Activated naive CD4-positive, alpha-beta T cell treated with anti-CD3 and anti-CD28 coated beads for 36 hours (primary cell): ENCODE measurements at places on chromosomes 3 and 15. TPM values are rescaled to one million over a fixed set of nuclear protein-coding genes. Genes with fewer than 3 reads are reported as not detected.

GRCh38 chr3:195172039-195172684 lies 98.8 kb downstream of the XXYLT1 start:
- H3K27ac ChIP-seq: no peak overlapping the region
- H3K27me3 ChIP-seq: no peaks in the 10 kb centered on the region
- no peak overlapping the region for H3K4me3 ChIP-seq
- DNase-seq: no peak
- peaks cover 5% of the 10 kb centered on the region for H3K36me3 ChIP-seq

DNA sequence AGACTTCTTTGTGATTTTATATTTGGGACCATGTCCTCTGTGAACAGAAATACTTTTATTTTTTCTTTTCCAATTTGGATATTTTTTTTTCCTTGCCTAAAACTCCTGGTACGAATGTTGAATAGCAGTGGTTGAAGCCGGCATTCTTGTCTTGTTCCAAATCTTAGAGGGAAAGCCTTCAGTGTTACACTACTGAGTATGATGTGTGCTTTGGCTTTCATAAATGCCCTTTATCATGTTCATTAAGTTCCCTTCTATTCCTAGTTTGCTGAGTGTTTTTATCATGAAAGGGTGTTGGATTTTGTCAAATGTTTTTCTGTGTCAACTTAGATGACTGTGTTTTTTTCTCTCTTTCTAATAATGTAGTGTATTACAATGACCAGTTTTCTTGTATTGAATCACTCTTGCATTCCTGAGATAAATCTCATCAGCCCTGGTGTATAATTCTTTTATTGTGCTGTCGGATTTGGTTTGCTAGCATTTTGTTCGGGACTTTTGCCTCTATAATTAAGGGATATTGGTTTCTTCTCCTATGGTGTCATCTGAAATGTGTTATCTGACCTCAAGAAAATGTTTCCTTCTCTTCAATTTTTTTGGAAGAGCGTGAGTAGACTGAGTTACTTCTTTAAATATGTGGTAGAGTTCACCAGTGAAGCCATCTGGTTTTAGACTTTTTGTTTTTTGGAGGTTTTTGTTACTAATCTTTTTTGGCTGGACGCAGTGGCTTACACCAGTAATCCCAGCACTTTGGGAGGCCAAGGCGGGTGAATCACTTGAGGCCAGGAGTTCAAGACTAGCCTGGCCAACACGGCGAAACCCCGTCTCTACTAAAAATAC lies 33.3 kb downstream of the MAP1A start:
- no peak overlapping the region for H3K27ac ChIP-seq
- H3K36me3 ChIP-seq: peaks cover 13% of the 10 kb centered on the region
- no peak overlapping the region for H3K4me3 ChIP-seq
- H3K4me1 ChIP-seq: no peaks in the 10 kb centered on the region
- no peaks in the 10 kb centered on the region for H3K27me3 ChIP-seq

Gene SCAP
- 31.6 TPM for total RNA-seq

DNA sequence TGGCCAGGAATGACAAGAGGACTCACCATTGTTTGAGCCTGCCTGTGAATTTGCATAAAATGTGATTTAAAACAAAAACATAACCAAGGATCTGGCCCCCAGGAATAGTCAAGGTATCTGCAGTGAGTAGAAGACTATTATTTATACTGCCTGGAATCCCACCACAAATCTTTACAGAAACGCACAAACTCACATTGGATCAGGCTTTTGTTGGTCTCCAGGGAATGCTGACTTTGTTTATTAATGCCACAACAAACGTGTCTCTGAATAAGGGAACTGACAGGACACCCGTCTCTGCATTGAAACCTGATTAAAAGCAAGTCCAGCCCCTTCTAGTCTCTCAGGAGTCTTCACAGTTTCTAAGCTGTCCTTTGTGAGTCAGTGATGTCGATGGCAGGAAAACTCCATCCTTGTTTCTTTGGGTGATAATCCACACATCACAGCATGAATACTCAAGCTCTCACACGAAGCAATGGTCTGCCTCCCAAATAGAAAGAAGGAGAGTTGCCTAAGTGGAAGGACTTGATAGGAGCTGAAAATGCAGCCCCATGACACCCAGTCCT lies 37.7 kb downstream of the CLDN18 start:
- H3K27me3 ChIP-seq: peaks cover 22% of the 10 kb centered on the region
- no peak overlapping the region for H3K27ac ChIP-seq
- no peaks in the 10 kb centered on the region for H3K36me3 ChIP-seq
- no peak overlapping the region for H3K4me3 ChIP-seq
- no peak for DNase-seq

DNA sequence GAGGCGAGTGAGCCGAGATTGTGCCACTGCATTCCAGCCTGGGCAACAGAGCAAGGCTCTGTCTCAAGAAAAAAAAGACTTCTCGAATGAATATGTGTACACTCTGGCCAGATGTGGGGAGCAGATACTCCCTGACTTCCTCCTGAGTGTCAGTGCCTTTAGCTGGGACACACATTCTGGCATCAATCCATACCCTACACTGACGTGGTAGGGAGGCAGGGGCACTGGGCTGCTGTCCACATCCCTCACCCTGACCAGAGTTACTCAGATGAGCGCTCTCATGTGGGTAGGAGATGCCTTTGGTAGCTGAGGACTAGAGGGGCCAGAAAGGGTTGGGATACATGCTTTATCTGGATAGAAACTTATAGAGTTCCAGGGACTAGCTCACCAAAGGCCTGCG lies 15.6 kb downstream of the LIMD1 start:
- DNase-seq: no peak
- H3K4me1 ChIP-seq: peaks cover 36% of the 10 kb centered on the region
- H3K27me3 ChIP-seq: no peaks in the 10 kb centered on the region
- no peak overlapping the region for H3K4me3 ChIP-seq
- H3K36me3 ChIP-seq: peaks cover 3% of the 10 kb centered on the region

GRCh38 chr3:158562674-158563073 lies 8.3 kb upstream of the MLF1 start:
- H3K4me1 ChIP-seq: no peaks in the 10 kb centered on the region
- H3K4me3 ChIP-seq: no peak overlapping the region
- H3K27ac ChIP-seq: no peak overlapping the region

- no peak for DNase-seq
- H3K4me1 ChIP-seq: peaks cover 4% of the 10 kb centered on the region
- H3K27me3 ChIP-seq: peaks cover 16% of the 10 kb centered on the region
- H3K36me3 ChIP-seq: peaks cover 2% of the 10 kb centered on the region
- no peak overlapping the region for H3K27ac ChIP-seq
Observed at GRCh38 chr3:79018671-79019136, 749.1 kb downstream of the ROBO1 start.

GRCh38 chr3:139529662-139530061 lies 9.9 kb downstream of the RBP1 start:
- no peaks in the 10 kb centered on the region for H3K27me3 ChIP-seq
- no peaks in the 10 kb centered on the region for H3K4me1 ChIP-seq
- no peak for DNase-seq
- H3K4me3 ChIP-seq: no peak overlapping the region
- H3K27ac ChIP-seq: no peak overlapping the region

Gene BNC1
- total RNA-seq: not detected

DNA sequence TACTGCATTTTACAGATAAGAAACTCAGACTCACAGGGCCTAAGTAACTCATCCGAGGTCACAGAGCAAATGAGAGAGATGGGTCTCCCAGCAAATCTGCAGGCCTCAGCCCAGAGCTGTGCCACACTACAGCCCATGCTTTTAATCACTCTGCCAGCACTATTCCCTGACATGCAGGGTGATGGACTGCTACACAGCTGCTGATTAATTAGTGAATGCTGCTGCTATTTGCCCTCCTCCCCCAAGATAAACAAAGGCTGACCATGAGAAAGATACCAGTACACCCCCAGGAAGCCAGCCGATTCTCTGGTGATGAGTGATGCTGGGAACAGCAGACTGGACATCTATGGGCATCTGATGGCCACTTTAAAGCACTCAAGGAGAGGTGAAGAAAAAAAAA lies 39.3 kb downstream of the RFTN1 start:
- H3K27me3 ChIP-seq: no peaks in the 10 kb centered on the region
- H3K4me1 ChIP-seq: peaks cover 47% of the 10 kb centered on the region
- DNase-seq: no peak
- H3K27ac ChIP-seq: no peak overlapping the region
- no peak overlapping the region for H3K4me3 ChIP-seq

- peaks cover 41% of the 10 kb centered on the region for H3K4me1 ChIP-seq
- peaks cover 70% of the 10 kb centered on the region for H3K27me3 ChIP-seq
- H3K27ac ChIP-seq: no peak overlapping the region
- no peak for DNase-seq
- no peaks in the 10 kb centered on the region for H3K36me3 ChIP-seq
Observed at GRCh38 chr3:128488636-128488990, 4.4 kb downstream of the GATA2 start.

Gene LIPC
- total RNA-seq: 0.47 TPM

- H3K4me1 ChIP-seq: peaks cover 3% of the 10 kb centered on the region
- H3K36me3 ChIP-seq: no peaks in the 10 kb centered on the region
- no peak overlapping the region for H3K4me3 ChIP-seq
- DNase-seq: no peak
- H3K27me3 ChIP-seq: no peaks in the 10 kb centered on the region
Observed at GRCh38 chr3:51522273-51522962, 16.1 kb upstream of the RAD54L2 start.

Gene ADGRG7
- not detected for total RNA-seq

DNA sequence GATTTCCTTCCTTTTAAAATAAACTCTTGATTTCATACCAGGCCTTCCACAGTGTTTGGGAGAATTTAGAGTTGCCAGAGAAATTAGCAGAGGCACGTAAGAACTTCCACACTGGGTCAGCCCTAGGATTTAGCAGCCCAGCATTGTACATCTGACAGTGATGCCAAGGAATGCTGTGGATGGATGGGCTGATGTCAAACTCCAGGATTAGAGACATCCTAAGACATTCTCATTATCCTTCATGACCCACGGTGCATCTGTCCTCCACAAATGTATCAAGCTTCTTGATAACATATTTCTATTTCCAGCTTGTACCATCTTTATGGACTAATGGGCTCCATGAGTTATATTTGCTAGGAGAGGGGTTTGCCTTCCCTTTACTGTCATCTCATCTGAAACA lies 8.0 kb upstream of the TPM1 start:
- no peaks in the 10 kb centered on the region for H3K4me1 ChIP-seq
- no peaks in the 10 kb centered on the region for H3K36me3 ChIP-seq
- no peak overlapping the region for H3K4me3 ChIP-seq
- no peak for DNase-seq
- H3K27ac ChIP-seq: no peak overlapping the region
- H3K27me3 ChIP-seq: peaks cover 1% of the 10 kb centered on the region

GRCh38 chr15:43186003-43186353 lies 775 bp downstream of the CCNDBP1 start:
- H3K4me1 ChIP-seq: peaks cover 15% of the 10 kb centered on the region
- H3K36me3 ChIP-seq: peaks cover 4% of the 10 kb centered on the region
- H3K27me3 ChIP-seq: no peaks in the 10 kb centered on the region
- peak overlapping the region; percentile 93 for H3K4me3 ChIP-seq
- H3K27ac ChIP-seq: peak overlapping the region; percentile 91

GRCh38 chr3:170740726-170741591 lies 129.0 kb downstream of the RPL22L1 start:
- H3K36me3 ChIP-seq: no peaks in the 10 kb centered on the region
- peaks cover 2% of the 10 kb centered on the region for H3K27me3 ChIP-seq
- H3K27ac ChIP-seq: no peak overlapping the region
- no peaks in the 10 kb centered on the region for H3K4me1 ChIP-seq
- H3K4me3 ChIP-seq: no peak overlapping the region

- no peak overlapping the region for H3K27ac ChIP-seq
- no peak overlapping the region for H3K4me3 ChIP-seq
- no peak for DNase-seq
- peaks cover 2% of the 10 kb centered on the region for H3K36me3 ChIP-seq
Observed at GRCh38 chr3:172138193-172138537, 98.8 kb downstream of the FNDC3B start.

Gene SLC51A
- not detected for total RNA-seq

DNA sequence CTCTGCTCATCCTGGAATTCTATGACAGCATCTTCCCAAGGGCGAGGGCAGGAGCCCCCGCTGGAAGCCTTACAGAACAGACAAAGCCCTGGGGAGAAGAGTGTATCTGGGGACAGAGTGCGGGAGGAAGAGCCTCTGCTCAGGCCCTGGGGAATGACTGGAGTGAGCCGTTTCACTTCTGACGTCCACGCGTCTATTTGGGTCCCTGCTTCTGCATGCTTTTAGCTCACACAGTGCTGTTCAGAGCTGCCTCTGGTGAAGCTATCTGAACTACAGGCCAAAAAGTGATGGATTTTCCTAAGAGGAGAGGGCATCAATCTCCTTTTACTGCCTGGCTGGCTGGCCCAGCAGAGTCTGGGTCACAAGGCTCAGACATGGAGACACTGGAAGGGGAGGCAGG lies 311.8 kb downstream of the NTRK3 start:
- H3K27ac ChIP-seq: no peak overlapping the region
- H3K4me3 ChIP-seq: no peak overlapping the region
- no peaks in the 10 kb centered on the region for H3K27me3 ChIP-seq
- no peaks in the 10 kb centered on the region for H3K36me3 ChIP-seq
- DNase-seq: no peak

Gene CFAP20DC
- total RNA-seq: 2.7 TPM

Gene GUCA1C
- total RNA-seq: not detected

DNA sequence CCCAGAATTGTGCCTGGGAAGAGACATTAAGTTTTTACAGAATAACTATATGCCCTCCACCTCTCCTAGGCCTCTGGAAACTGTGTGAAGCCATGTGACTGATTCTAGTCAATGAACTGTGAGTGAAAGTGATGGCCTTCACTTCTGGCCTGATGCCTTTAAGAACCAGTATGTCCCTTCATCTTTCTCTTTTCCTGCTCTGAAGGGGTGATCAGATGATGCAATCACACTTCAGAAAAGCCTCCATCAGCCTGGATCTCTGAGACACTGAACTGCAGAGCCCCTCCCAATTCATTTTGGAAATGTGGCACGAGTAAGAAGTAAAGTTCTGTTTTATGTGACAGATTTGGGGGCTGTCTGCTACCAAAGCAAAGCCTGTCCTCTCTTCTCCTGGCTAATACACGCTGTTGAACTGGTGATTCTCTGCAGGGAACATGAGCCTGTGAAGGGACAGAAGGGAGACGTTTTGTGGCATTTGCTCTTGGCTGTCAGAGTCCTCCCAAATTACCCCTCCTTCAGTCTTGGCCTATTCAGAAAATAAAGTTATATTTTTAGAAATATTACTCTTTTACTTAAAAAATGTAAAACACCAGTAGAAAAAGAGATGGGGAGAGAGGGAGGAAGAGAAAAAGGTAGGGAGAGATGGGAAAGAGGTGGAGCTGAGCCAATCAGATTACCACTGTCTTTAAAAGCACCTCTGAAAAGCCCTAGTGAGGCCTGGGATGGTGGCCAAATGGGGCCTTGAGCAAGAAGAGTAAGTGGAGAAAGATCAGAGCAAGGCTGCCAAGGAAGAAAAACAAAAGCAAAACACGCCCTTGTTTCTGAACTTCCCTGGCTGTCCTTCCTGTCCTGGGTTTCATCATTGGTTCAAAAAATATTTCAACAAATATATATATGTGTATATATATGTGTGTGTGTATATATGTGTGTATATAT lies 40.9 kb upstream of the RYK start:
- peaks cover 14% of the 10 kb centered on the region for H3K27me3 ChIP-seq
- no peak overlapping the region for H3K27ac ChIP-seq
- H3K36me3 ChIP-seq: no peaks in the 10 kb centered on the region
- no peak overlapping the region for H3K4me3 ChIP-seq

GRCh38 chr15:34154725-34155204 lies 52.9 kb downstream of the PGBD4 start:
- H3K4me3 ChIP-seq: no peak overlapping the region
- peaks cover 6% of the 10 kb centered on the region for H3K4me1 ChIP-seq
- H3K27ac ChIP-seq: peak overlapping the region; percentile 69
- H3K27me3 ChIP-seq: no peaks in the 10 kb centered on the region
- DNase-seq: peak; percentile 22
